ENCODE measurements at places on chromosomes 11 and 22.

GRCh38 chr22:37288521-37288920, 6.2 kb downstream of the CYTH4 start:
- no peak for DNase-seq

DNA sequence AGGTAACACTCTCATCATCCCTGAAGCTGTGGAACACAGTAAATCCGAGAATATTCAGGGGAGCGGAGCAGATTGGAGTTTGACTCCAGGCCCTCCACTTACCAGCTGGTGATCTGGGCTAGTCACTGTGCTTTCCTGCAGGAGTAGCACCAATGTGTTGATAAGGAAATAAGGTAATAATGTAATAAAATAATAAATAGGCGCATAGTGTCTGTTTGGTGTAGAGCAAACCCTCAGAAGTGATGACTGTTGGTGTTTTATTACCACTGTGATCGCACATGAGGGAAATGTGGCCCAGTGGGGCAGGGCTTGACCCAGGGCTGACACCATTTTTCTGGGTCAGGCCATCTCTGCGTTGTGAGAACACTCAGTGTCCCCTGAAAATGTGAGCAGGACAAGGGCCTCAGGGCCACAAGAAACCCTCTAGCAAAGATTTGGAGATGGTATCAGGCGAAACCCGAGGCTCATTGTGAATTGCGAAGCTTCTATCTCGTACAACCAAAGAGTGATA, 563.9 kb upstream of the B3GAT1 start:
- no peak for DNase-seq

DNA sequence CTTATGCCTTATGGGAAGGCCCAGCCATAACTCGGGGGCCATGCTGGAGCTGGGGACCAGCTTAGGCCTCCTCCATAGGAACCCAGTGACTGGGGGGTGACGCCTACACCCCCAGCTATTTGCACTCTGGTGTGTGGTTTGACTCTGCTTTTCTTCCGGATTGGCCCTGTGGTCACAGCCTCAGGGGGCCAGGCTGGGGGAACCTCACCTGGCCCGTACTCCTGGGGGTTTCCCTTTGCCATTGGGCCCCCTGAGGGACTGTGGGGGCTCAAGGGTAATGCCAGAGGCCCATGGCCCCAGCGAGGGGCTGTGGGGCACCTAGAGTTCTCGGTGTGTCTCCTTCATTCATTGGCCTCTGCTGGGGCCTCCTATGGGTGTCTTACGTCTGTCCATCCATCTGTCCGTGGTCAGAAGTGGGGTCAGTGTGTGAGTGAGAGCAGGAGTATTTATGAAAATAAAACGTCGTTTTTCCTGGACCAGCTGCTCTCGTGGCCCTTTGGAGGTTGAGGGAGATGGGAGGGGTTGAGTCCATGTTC, 6.3 kb upstream of the SH3BP1 start:
- DNase-seq: peak; percentile 49

DNA sequence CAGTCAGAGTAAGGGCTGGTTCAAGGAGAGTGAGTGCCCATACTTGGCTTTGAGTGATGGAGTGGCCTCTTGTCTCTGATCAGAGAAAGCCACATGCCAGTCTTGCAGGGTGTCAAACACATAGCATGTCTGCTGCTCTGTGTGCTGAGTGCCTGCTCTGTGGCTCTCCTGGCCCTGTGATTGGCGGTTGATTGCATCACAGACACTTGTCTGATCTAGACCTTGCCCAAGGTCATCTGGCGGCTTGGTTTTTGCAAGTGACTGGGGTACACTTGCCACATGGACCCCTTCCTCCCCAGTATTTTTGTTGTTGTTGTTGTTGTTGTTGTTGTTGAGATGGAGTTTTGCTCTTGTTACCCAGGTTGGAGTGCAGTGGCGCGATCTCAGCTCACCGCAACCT, 10.3 kb downstream of the OSBP2 start:
- DNase-seq: no peak

DNA sequence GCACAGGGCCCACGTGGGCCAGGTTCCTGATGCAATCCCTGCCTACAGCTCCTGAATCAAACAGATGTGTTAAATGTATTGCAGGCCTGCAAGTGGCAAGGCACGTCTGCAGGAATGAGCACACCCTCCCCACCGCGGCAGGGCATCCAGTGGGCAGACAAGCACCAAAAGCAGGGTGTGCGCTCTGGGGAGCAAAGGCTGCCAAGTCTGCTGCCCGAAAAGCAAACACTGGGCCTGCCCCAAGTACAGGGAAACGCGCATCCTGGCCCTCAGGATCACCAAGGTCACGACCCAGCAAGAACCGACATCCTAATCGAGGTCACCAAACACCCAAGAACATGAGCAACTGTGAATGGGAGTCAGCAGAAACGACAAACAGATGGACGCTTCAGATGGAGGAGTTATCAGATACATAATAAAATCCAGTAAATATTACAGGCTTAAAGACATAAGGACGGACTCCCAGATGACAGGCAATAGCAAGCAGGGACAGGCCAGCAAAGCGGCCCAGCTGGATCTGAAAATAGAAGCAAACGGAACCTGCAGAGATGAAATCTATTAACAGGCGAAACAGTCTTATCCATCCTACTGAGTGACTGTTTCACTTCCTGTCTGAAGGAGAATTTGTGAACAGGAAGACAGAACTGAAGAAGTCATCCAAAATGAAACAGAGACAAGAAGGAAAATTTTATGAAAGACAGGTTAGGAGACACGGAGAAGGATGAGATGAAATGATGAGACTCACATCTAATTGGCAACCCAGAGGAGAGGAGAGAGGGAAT, 26.7 kb downstream of the CARS1 start:
- DNase-seq: no peak

- no peak for DNase-seq
These were observed 31.7 kb upstream of the OAF start for GRCh38 chr11:120179057-120179672.

DNA sequence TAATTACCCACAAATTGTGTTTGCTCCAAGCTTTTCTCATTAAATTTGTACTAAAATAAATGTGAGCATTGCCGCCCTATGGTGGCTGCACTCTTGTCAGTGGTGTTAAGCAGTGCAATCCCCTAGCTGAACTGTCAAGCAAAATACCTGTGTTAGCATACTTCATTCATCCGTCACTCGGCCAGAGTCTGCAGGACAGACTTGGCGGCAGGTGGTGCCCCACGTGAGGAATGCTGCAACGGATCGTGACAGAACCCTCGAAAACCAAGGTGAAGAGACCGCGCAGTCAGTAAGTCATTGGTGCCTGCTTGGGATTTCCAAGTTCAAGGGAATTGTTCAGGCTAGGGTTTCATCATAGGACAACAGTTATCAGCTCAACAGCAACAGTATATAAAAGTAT, 1592.1 kb upstream of the TENM4 start:
- no peak for DNase-seq

DNA sequence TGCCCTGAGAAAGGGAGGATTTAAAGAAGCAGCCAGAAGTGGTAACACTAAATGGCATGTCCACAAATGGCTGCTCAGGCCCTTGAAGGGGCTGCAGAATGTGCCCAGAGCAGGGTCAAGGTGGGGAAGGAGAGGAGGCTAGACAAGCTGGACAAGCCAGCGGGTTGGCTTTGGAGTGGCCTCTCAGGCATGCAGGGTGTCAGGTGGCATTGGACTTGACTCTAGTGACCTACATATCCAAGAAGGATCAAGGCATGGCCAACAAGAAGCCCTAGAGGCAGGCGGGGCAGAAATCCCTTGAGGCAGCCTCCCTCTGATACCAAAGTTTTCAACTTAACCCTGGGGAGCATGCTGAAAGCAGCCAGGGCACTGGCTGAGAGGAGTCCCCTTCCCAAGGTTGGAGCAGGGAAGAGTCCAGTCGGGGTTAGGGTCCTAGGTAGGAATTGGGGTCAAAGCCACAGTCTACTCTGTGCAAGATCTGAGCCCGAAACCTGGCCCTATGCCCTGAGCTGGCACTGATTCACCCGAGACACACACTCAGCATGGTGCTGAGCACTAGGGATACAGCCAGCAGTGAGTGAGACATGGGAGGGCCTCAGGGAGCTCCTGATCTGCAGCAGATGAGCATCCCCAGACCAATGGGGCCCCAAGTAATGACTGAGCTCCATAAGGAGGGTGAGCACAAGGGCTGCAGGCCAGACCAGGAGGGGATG, 95.8 kb upstream of the ASPHD2 start:
- no peak for DNase-seq

GRCh38 chr22:40175611-40176244, 2.0 kb upstream of the TNRC6B start:
- DNase-seq: no peak

DNA sequence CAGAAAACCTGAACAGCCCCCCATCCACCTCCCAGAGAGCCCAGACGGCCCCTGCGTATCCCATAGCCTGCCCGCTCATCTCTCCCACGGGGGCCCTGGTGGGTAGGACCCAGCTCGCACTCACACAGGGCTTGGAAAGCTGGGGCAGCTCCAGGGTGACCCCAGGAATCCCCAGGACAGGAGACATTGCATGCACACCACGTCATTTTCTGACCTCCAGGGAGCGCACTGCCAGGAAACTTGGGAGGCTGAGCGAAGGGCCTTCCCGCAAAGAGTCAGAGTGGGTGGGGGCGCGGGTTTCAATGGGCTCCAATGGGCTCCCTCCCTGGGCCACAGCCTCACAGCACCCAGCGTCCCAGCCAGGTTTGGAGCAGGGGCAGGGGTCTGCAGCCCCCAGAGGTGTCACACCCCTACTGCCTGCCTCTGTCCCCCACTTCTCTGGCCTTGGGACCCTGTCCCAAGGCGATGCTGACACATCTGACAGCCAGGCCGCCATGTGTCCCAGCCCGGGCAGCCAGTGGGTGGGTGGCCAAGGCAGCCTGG, 8.2 kb upstream of the SYT8 start:
- DNase-seq: no peak

DNA sequence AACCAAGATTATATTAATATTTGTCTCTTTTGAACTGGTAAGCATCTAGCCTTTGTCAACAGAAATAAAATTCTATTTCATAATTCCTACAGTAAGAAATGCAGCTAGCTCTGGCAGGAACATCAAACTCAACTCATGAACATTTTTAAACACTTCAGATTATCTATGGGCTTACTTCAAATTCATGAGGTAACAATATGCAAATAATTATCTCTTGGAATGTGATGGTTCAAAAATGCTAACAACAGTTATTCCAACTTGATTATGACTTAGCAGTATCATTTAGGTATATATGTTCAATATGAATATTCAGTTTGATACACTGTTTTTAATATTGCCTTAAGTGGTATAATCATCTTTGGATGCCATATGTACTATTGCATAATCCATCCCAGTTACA, 1103.5 kb upstream of the CCDC90B start:
- no peak for DNase-seq

DNA sequence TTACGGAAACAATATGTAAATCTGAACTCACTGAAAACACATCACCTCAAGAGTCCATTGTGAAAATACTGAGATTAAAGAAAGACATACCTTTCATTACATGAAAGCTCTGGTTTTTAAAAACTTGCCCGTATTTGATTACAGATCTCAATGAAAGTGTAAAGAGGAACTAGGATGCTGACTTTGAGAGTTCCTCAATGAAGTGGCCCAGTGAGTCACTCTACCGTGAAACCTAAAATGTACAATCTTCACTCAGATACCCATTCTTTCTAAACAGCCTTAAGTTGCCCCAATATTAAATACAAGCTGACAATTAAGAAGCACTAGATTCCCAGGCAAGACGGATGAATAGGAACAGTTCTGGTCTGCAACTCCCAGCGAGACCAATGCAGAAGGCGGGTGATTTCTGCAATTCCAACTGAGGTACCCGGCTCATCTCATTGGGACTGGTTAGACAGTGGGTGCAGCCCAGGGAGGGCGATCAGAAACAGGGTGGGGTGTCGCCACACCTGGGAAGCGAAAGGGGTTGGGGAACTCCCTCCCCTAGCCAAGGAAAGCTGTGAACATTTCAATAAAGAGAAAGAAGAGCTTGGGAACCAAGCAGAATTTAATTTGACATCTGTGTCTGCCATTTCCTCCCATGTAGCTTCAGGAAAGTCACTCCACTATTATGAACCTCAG, 33.8 kb upstream of the OR9G4 start:
- no peak for DNase-seq

DNA sequence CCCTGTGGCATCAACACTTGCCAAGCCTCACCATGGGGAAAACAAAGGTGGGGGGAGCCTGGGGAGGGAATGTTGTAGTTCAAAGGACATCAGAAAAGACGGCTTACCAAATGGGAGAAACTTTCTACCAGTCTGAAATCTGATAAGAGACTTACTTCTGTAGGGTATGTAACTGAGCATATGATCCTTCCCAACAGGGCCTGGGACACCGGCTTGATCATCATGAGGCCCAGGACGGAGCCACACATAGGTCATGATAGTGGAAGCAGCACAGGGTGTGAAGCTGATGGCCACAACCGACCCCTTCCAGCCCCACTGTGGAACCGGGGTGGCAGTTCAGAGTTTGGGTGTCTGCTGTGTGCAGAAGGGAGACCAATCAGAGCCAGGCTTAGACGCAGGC, 51.1 kb downstream of the MICAL3 start:
- no peak for DNase-seq

DNA sequence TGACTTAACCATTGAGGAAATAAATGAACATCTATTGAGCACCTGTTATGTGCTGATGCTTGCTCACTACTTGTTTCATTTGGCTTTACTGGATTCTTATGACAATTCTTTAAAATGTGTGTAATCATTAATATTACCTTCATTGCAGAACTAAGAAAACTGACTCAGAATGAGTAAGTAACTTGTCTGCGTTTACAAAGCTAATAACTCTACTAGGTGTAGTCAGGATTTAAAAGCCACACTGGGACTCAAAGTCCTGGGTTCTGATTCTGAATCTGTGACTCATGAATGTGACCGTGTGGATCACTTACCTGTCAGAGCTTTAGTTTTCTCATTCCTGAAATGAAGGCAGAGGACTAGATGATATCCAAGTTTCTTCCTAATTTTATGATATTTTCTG, 23.4 kb upstream of the KIRREL3 start:
- DNase-seq: no peak

DNA sequence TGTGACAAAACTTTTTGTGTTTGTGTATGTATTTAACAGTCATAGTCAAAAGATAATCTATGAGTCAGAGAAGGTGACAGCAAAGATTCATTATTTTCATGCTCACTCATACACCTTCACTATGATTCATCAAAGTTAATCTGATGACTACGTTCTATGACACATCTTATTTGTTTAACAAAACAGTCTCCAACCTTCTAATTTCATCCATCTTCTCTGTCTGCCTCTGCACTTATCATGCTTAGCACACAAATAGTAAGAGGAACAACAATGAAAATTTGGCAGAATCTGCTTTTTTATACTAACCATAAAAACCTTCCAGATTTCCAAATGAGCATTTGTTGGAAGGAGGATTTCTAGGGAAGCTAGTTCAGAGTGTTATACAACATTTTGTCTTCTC, 568.9 kb downstream of the LUZP2 start:
- DNase-seq: no peak

DNA sequence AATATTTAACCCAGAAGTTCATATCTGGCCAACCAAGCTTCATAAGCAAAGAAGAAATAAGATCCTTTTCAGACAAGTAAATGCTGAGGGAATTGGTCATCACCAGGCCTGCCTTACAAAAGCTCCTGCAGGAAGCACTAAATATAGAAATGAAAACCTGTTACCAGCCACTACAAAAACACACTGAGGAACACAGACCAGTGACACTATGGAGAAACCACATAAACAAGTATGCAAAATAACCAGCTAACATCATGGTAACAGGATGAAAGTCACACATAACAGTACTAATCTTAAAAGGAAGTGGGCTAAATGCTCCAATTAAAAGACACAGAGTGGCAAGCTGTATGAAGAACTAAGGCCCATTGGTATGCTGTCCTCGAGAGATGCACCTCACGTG, 311.4 kb downstream of the DYNC2H1 start:
- no peak for DNase-seq

Measured in stimulated activated CD4-positive, alpha-beta T cell treated with anti-CD3 and anti-CD28 coated beads, Interleukin-15, amount 100 ng/mL, for 24 hours (primary cell).